Kasumi-1 (cell line): ENCODE measurements at places on chromosomes 5 and 9.

DNA sequence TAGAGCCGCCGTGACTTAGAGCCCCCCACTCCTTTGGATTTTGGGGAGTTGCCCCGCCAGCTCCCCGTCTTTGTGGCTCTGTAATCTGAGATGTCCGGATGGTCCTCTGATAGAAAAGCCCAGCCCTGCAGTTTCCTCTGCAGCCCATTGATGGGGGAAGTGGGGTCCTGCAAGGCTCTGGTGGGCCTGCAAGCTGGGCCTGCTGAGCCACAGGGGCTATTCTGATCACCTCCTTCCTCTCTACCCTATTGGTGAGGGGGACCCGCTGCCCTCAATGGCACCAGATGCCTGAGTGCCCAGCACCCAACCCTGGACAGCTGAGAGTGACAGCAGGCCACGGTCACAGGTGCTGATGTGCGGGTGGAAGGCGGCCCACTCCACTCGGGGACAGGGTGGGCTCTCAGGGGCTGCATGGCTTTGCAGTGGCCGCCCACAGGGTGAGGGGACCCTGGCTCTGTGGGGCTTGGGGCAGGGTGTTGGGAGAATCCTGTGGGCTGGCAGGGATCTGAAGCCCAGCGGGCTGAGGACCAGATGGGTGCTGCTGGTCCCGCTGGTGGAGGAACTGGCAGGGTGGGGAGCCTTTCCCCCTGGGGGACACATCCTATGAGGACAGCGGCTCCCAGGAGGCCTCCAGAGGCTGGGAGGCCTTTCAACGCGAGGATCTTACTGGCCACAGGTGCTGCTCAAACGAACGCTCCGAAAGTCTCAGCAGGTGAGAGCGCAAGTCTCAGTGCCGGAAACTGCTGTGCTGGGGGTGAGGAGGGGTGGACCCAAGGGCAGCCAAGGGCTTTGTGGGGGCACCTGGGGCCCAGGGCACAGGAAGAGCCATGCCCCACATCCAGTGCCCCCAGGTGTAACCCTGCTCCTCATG, 30.0 kb upstream of the LPCAT1 start:
- DNase-seq: no peak

DNA sequence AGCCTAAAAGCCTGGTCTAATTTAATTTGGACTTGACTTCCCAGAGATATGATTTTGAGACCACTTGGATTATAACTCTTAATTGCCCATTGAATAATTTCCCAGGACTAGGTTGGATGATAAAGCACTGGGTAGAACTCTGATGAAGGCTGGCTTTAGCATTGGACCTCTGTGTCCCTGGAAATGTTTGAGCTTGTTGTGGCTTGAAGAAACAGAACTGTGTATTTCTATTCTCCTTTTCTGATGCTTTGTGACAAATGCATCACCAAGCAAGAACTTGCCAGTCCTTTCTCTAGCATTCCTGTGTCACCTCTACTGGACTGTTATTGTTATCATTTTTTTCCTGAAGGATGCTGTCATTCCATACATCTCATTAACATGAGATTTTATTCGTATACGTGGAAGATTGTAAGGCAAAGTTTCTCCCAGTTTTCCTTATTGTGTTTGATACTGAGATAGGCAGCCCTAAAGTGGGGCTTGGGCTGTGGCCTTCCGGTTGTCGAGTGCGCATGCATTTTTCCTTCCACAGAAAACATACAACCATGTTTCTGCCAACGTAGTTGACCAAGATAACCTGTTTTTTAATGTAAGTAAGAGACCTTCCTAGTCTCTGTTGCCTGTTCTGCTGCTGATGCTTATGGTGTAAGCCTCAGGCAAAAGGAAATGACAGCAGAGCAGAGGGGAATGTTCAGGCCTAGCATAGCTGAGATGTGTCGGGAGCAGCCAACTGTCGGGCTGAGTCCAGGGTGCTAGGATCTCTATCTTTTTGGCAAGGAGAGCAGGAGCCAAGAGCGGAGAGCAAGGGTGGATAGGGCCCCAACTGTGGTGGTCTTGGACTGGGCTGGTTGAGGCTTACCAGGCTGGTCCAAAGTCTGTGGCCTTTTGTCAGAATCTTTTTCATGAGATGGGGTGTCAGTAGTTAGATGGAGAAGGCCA, 2.3 kb downstream of the NTRK2 start:
- no peak for DNase-seq

- DNase-seq: no peak
Measured at GRCh38 chr9:16030528-16031185, 477.8 kb downstream of the CCDC171 start.

- no peak for DNase-seq
Measured at GRCh38 chr9:98506422-98507054, 202.2 kb downstream of the GABBR2 start.

DNA sequence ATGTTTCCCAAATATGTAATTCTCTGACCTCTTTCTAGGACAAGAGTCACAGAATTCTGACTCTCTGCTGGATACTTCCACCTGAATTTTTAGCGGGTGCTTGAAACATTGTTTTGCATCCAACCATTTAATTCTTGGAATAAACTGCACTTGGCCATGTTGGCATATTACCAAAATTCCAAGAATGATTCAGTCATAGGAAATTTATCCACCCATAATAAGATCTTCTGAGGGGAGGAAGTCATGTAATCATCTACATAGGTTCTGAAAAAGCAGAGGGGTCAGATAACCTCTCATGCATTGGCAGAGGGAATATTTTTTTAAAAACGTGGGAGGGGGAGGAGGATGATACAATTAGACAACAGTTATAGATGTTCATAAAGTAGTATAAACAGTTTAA, 156.9 kb downstream of the PAM start:
- DNase-seq: no peak

- DNase-seq: no peak
Measured at GRCh38 chr5:15757103-15757502, 257.1 kb downstream of the FBXL7 start.

GRCh38 chr5:151699071-151699901, 12.6 kb upstream of the SPARC start:
- DNase-seq: no peak

DNA sequence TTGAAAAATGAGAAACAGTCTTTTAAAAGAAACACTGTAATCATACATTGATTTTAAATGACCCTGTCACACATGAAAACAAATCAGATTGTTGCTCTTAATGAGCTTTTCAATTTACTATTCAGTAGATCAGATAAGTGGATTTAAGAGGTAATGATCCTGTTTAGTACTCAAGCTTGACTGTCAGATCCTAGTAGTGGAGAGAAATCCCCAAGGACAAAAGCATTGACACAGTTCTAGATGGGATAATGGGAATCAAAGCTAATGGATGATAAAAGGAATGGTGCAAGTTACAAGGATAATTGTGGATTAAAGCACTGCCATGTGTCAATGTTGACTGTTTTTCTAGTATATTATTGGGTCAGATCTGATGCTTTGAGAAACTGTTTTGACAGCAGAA, 142.3 kb upstream of the TLX3 start:
- no peak for DNase-seq

- DNase-seq: no peak
Measured at GRCh38 chr9:101486693-101487442, 46.8 kb upstream of the RNF20 start.

DNA sequence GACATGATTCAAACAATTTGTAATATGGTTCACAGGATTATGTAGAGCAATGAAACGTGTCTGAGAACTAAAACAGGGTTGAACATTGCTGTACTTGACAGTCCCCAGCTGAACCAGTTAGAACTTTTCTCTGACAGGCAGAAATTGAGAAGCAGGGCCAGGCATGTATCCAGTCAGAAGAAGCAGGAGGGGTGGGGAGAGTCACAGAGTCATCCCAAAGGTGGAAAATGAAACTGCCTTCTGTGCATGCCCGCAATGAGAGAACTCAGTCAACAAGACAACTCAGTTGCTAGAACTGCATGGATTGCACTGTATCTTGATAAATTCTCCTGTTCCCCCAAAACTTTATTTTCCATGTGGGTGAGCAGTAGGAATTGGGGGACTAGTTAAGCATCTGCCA, 72.9 kb upstream of the PRLR start:
- no peak for DNase-seq

DNA sequence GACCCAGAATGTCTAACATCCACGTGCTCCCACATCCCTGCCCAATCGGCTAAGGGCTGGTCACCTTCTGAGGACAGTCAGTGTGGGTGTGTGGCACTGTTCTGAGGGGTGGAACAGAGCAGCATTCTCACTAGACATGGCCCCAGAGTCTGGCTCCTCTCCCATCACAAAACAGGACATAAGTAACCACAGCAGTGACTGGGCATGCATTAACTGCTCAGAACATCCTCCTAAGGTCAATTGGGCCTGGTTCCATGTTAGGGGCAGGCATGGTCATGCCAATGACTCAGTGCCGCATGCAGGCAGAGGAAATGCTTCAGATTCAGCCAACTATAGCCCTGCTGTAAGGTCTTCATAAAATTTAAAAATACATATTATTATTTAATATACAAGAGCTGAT, 12.9 kb downstream of the MACROH2A1 start:
- no peak for DNase-seq

DNA sequence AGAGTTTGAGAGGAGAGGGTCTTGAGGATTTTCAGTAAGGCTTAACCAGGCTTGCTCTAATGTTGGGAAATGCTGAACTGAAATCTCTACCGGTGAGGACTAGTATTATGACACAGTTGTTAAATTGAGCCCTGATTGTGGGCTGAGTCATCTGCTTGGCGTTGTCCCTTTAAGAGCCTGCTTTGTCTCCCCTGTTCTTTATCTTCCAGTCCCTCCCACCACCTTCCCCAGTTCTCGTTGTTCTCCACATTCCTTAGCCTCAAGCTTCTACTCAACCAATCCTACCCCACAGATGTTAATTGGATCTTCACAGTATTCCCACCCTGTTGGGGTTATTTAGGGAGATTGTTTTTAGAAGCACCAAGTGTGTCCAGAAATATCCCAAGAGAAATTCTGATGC, 57.6 kb downstream of the ANKRD55 start:
- no peak for DNase-seq

DNA sequence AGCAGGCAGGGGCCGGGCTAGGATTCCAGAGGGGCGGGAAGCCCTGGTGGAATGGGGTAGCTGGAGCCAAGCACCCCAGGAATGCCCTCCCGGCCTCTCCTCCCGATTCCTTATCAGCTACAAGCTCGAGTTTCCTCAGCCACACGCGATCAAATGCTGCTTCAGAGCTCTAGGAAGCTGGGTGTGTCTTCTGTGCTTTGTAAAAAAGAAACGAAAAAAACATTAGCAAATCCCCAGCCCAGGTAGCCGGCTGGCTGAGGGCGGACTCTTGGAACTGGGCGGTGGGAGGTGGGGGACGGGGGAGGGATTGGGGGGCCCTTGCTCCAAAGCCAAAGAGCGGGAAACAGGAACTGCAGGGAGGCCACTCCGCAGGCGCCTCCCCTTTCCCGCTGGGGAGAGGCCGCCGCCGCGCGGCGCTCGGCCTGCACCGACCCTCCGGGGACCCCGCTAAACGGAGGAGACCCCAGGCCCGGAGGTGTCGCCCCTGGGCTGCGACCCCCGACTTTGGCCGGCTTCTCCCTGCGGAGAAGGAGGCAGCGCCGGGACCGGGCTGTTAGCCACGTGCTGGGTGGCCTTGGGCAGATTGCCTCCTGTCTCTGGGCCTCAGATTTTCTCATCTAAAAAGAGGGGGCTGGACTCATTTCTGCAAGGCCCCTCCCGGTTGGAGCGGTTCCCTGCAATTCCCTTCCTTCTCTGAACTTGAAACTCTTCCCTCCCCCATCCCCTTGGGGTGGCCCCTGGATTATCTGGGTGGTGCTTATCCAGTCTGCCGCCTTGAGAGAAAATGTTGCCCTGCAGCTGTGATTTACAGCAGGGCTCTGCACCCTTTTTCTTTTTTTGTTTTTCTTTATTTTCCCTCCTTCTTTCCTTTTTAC, 40.9 kb upstream of the FABP6 start:
- DNase-seq: peak; percentile 26

GRCh38 chr5:39052141-39052540, 22.1 kb downstream of the RICTOR start:
- no peak for DNase-seq

- no peak for DNase-seq
Measured at GRCh38 chr5:124231802-124232201, 514.6 kb downstream of the ZNF608 start.

- DNase-seq: no peak
Measured at GRCh38 chr5:129884322-129884721, 19.9 kb upstream of the CHSY3 start.

DNA sequence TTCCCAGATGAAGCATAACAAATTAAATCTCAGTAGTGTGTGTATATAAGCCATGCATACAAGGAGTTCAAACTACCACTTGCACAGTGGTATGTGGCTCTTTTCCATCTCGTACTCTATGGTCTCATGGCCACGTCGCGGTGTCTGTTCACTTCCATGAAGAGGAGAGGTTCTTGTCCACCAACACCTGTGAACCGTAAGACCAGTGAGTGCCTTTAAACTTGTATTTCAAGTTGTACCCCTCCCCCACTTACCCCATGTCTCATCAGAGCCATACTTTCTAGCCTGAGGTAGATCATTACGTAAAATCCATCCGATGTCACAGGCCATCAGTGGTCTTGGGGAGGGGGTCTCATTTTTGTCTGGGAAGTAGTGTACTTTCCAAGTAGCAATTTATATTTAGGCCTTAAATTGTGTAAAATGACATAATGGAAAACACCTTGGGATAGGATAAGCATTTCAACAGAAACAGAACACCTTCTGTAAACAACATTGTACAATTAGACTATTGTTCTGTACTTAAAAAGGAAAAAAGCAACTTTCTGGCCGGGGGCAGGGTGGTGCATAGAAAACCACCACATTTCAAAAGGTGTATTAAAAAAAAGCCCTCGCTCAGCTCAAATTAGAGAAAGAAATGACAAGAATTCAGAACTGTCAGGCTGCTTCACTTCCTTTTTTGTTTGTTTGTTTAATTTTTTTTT, 163.0 kb downstream of the SMARCA2 start:
- DNase-seq: no peak

DNA sequence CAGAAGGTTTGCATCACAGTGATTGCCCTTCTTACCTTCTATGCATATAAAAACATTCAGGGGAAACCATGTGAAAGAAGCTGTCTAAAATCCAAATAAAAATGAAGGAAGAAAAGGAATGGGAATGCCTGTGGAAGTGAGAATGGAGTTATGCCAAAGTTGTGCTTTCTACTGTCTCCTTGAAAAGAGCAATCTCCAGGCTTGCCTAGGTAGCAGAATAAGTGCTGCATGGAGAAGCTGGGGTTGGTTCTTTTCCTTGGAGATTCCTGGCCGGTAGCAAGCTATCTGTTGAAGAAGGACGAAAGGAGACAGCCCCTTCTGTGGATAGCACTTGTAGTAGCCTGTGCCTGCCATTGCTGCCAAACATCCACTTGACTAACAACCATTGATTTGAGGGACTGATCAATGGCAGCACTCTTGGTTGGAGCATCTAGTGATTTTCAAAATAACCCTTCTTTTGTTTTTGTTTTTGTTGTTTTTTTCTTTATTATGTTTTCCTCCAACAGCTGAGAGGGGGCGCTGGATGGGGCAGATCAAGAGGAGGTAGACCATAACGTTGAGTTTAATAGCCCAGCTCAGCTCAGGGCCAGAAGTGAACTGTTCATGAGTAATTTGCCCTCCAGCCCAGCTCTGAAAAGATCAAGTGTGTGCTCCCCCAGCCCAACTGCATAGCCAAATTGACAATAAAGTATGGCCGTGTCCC, 1.6 kb downstream of the PLCXD3 start:
- DNase-seq: no peak

- DNase-seq: no peak
Measured at GRCh38 chr5:103466495-103466894, 96.1 kb downstream of the NUDT12 start.
